Mucosa of descending colon (tissue), 3 donors: ENCODE measurements at places on chromosomes 2 and 18. TPM values are rescaled to one million over a fixed set of nuclear protein-coding genes. Genes with fewer than 3 reads are reported as not detected.

RGPD4 gene
- total RNA-seq, result not detected

HOXD9 gene
- total RNA-seq, result 2.1 TPM

DNA sequence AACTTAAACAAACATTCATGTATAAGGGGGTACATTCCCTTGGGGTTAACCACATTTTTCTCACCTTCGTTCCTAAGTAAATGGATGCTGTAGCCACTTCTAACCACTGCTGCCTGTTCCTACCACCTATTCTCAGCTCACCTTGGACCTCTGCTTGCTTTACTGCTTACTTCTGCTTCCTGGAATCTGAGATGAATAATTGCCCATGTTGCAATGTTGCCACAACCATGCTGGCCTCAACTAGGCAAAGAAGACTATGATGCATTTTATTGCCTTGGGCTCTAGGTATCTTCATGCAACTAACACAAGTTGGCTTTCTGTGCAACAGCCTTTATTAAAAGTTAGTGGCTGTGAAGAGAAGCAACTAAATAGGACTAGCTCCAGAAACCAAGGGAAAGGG is 106.3 kb upstream of the TCF4 start:
- DNase-seq, result no peak

DNA sequence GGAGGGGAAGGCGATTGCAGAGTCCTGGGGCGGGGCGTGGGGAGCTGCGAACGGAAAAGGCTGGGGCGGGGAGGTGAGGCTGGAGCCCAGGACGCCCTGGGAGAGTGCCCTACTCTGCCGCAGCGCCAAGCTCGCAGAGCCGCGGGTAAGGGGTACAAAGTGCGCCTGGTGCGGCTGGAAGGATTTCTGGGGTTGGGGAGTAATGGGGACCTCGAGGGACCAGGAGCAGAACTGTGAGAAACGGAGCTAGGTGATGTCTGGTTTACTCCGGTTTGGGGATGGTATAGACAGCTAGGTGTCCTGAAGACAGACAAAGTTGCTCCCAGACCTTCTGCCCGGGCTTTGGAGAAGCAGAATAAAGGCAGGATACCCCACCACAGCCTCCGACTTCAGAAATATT is 718 bp upstream of the NXPH2 start:
- DNase-seq, result no peak

- DNase-seq, result no peak
These were observed 300.8 kb downstream of the CNTNAP5 start for GRCh38 chr2:124325667-124326440.

GRCh38 chr2:44959855-44960254 is 18.4 kb downstream of the SIX3 start:
- no peak for DNase-seq
